NCI-H187 (cell line): ENCODE measurements at places on chromosomes 6 and 20.

GRCh38 chr20:63580796-63581461, 6.9 kb upstream of the HELZ2 start:
- no peak for DNase-seq

DNA sequence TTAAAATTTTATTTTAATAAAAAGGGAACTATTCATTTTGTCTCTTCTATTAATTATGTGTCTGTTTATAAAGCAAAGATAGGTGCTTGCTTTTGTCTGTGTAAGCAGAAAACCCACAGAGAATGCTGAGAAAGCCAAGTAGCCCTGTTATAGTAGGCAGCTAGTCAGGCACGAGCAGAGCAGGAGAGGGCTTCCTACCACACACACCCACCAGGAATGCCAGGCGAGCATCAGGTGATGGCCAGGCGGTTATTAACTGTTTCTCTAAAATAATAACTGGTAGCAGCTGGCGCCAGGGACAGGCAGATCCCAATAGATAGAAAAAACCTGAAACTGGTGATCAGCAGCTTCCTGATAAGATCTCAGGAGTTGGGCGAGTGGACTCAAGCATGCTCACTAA, 15.7 kb downstream of the C6orf15 start:
- no peak for DNase-seq

GRCh38 chr6:159172091-159172491, 2.9 kb downstream of the FNDC1 start:
- no peak for DNase-seq

GRCh38 chr6:14270925-14271788, 153.6 kb downstream of the CD83 start:
- DNase-seq = no peak

DNA sequence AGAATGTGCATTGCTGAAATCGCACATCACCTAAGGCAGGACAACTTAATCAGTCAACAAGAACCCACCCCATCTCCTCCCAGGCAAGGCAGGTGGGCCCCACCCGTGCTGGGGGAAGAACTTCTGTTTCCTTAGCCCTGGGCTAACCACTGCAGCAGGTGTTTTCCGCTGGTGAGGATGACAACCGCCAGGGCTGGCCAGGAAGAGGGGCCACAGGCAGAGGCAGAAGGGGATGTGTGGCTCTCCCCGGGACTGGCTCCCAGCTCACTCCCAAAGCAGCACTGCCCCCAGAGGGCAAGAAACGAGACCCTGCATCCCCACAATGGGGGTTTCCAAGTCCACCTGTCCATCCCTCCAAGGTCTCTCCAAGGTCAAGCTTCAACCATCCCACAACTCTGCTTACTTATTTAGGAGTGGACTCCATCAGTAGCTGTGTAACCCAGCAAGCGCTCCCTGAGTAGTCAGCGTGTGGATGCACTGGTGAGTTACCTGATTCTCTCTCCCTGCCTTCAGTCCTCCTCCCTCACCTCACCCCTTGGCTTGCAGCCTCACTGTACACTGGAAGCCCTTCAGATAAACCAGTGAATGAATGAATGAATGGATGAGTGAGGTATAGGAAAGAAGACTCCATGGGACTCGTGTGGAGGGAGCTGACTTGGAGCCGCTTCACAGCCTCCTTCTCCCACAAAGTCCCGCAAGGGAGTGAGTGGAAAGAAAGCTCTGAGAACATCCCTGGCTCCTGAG, 168.2 kb upstream of the CST7 start:
- no peak for DNase-seq

DNA sequence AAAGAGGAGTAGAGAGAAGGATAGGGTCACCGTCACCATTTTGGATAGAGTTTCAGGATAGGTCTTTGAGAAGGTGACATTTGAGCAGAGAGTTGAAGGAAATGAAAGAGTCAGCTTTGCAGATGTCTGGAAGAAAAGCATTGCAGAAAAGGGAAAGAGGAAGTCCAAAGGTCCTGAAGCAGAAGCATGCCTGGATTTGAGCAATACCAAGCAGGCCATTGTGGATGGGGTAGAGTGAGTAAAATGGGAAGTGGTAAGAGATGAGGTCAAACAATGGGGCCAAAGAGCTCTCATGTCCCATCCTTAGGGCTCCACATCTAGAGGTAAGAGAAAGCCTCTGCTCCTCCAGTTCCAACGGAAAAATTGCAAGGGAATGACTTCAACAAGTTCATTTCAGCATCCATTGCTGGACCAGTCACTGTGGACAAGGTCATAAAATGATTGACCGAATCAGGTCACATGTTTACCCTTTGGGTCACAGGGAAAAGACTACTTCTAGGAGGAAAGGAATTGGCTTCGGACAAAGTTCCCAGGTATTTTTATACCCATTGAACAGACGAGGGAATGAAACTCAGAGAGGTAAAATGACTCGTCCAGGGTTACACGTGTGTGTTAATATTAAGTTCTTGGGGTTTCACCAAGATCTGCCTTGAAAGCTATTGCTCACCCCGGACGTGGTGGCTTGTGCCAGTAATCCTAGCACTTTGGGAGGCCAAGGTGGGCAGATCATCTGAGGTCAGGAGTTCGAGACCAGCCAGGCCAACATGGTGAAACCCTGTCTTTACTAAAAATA, 6.6 kb upstream of the SAMHD1 start:
- DNase-seq = no peak

DNA sequence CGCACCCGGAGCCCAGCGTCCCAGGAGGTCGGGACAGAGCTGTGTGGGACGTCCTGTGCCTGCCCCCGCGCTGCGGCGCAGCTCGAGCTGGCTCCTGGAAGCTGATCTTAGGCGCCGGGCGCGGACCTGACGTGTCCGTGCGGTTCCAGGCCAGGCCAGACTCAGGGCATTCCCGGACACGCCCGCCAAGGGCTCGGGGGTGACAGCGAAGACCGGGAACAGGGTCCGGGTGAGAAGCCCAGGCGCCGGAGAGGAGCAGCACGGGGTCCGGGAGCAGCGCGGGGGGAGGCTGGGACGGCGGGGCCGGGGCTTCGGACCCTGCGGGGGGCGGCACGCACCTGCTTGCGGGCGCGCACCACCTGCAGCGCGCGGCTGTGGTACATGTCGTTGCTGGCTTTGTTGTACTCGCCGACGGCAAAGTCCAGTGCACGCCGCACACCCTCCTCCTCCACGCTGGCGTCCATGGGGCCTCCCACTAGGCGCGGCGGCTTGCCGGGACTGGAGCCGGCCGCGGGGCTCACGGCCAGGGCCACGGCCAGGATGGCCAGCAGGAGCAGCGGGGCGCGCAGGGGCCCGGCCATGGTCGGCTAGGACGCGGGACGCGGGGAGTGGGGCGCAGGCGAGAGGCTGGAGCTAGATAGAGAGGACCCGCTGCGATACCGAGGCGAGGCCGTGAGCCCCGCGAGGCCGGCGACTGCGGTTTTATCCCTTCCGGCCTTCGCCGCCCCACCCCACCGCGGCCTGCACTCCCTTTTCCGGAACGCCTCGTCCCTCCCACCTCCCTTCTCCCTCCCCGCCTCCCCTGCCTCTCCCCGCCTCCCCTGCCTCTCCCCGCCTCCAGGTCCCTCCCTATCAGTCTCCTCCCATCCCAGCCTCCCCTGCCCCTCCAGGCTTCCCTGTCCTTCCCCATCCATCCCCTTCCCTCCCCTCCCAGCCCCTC, at the start of gene CST3:
Gene CST3, minus strand, starts transcription at position 674 of the 940 bp plus-strand sequence. Its CDS starts 93 bp downstream, at position 581.
- peak; percentile 64 for DNase-seq

- no peak for DNase-seq
Measured at GRCh38 chr20:4781637-4782377, 60.1 kb downstream of the PRND start.

GRCh38 chr6:19320111-19320581, 517.0 kb upstream of the ID4 start:
- DNase-seq = no peak

GRCh38 chr20:56801971-56802755, 173.1 kb downstream of the TFAP2C start:
- DNase-seq = no peak

- DNase-seq = no peak
Measured at GRCh38 chr6:42742116-42742894, 3.6 kb downstream of the TBCC start.

DNA sequence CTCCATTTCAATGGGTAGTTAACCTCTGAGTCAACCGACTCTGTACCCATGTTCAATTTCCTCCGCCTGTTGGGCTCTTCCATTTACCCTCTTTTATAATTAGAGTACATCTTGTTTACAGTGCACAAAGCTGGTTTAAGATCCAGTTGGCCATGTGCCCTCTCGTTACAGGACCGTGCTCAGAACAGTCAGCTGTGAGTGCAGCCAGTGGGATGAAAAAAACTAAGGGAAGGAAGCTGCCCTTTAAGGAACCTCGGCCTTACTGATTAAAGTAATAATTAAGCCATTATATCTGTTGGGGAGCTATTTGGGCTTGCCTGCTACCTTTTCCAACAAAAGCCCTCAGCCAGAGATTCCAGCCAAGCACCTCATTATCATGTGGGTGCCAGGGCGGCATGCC, 68.8 kb downstream of the TMEM170B start:
- no peak for DNase-seq

DNA sequence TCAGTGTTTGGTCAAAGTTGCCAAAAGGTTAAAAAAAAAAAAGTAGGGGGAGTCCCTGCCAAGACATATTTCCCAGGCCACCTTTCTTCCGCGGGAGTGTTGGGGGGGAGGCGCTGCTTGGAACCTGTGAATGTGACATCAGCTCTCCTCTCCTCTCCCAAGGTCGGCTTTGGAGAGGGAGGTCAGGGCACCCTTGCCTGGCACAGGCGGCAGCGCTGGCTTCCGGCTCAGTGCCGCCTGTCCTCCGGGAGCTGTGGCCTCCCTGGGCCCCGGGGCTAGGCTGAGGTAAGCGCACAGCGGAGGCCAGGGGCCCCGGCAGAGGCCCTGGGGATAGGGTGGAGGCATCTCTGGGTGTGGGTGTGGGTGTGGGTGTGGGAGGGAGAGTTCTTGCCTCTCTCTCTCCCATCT, 1.9 kb upstream of the EDN1 start:
- no peak for DNase-seq

GRCh38 chr6:134551245-134551960, 233.5 kb upstream of the SGK1 start:
- no peak for DNase-seq

GRCh38 chr6:10268111-10268510, 146.8 kb downstream of the TFAP2A start:
- no peak for DNase-seq

GRCh38 chr6:163661272-163661671, 246.8 kb downstream of the QKI start:
- no peak for DNase-seq

GRCh38 chr20:57464642-57465211, 60.2 kb downstream of the CTCFL start:
- no peak for DNase-seq

DNA sequence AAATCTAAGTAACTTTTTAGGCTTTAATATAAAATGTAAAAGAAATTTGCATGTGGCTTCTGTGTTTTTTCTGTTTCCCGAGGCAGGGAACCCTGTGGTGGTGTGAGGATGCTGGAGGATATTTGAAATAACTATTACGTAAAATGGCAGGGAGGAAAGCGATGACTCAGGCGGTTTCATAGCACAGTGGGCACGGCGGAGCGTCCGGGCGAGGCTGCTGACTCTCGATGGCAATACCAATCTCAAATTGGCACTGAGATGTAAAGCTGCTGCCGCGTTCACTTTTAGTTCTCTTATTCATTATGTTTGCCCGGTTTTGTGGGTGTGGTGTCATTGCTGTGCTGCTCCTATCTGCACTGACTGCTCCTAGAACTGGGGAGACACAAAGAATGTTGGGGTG, 254.3 kb downstream of the THBS2 start:
- no peak for DNase-seq

DNA sequence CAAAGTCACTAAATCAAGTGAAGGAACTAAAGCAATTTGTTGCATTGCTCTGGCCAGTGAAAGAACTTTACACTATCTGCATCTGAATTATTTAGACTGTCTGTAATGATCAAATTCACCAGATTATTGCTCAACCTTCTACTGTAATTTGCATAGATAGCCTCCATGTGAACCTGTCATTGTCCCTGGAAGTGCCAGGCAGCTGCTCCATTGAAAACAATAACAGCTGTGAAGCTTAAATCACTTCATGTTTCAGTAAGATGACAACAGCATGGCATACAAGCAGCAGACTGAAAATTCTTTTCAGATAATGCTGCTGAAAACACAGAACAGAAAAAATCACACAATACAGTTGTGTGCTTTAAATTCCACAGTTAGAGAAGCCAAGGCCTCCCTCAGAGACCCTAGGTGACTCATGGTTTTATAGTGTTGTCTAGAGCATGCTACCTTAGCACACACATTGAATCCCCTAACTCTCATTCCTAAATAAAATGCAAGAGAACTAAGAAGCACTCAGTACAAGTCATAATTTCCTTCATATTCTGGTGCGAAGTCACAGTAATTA, 248.9 kb downstream of the TPBG start:
- DNase-seq = no peak

- no peak for DNase-seq
Measured at GRCh38 chr20:64140956-64141355, 23.3 kb upstream of the MYT1 start.

DNA sequence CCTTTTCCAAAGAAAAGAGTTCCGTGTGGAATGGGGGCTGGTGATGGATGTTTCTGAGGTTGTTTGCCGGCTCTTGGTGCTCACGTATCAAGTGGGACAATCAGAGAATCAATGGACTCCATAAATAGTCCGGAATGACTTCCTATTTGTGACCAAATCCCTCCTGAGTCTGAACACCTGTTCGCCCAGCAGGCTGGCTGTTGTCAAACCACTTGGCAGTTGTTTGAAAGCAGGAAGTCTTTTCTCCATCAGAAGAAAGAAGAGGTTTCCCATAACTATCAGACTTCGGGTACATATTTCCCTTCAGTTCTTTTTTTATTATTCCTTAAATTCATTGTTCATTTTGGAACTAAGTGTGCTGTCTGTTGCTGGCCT, 154.7 kb upstream of the RIN2 start:
- no peak for DNase-seq

- DNase-seq = no peak
Measured at GRCh38 chr20:48877304-48877703, 44.2 kb upstream of the ARFGEF2 start.

DNA sequence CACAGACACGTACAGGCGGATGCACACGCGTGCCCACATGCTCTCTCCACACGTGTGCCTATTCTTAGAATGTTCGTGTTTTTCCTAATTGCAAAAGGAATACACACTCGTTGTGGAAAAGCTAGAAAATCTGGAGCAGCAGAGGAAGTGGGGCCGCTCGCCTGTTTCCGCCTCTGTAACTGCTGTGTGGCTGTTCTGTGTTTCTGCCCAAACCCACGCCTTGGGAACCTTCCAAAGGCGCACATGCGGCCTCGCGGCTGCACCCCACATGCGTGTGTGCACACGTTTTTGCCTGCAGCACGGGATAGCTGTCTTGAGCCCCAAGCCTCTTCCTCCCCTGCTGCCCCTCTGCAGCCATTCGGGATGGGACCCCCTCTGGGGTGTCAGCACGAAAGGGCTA, 12.2 kb downstream of the SLC17A9 start:
- no peak for DNase-seq

DNA sequence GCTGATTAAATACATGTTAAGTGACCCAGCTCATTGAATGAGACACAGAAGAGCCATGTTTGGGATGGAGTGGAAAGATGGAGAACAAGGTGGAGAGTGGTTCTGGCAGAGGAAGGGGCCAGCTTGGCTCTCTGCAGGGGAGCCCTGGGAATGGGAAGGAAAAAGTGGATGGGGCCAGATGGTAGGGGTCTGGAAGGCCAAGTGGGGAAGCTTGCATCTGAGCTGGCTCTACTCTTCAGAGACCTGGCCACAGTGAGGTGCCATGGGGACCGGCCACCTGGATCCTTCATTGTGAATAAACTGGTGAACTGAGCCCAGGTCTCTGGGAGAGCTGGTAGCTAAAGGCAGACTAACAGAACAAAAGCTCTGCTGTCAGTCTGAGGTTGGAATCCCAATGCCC, 48.9 kb upstream of the SIRPA start:
- DNase-seq = no peak
